Fibroblast of skin of scalp (primary cell): ENCODE measurements at places on chromosomes 16 and 17.

DNA sequence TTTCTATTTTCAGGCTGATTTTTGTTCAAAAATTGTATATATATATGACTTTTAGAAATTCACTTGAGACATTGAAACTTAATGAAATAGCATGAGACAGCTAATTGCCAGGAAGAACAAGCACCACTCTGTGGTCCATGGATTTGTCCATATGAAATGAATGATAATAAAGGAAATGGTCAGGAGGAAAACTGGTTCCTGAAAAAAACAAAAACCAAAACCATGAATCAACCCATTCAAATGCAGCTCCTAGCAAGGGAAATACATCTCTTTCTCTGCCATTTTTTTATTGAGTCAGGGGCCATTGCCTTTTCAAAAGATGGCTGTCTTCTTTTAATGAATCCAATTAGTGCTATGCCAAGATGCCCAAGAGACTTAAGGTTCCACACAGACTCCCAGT is 230.7 kb downstream of the SLC39A11 start:
- DNase-seq: no peak

DNA sequence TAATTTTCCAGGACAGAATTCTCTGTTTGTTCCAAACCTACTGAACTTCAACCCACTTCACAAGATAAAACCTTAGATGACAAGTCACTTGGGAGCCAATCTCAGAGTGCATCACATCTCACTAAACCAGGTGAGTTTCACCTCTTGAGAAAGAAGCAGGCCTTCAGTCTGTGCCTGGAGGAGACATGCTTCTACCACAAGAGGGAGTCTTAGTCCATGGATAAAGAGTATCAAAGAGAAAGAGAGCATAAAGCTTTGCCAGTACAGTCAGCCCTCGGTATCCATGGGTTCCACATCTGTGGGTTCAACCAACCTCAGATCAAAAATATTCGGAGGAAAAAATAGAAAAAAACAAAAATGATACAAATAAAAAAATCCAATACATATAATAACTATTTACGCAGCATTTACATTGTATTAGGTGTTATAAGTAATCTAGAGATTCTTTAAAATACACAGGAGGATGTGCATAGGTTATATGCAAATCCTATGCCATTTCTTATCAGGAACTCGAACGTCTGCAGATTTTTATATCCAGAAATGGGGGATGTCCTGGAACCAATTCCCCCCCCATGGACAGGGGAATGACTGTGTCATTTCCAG is 37.7 kb downstream of the DUSP14 start:
- DNase-seq: peak; percentile 55

- no peak for DNase-seq
These were observed 71.6 kb downstream of the RAI1 start for GRCh38 chr17:17752821-17753321.

- DNase-seq: no peak
These were observed 117.5 kb downstream of the NOG start for GRCh38 chr17:56710986-56711385.

GRCh38 chr16:79602628-79603014 is 2.1 kb upstream of the MAF start:
- no peak for DNase-seq

DNA sequence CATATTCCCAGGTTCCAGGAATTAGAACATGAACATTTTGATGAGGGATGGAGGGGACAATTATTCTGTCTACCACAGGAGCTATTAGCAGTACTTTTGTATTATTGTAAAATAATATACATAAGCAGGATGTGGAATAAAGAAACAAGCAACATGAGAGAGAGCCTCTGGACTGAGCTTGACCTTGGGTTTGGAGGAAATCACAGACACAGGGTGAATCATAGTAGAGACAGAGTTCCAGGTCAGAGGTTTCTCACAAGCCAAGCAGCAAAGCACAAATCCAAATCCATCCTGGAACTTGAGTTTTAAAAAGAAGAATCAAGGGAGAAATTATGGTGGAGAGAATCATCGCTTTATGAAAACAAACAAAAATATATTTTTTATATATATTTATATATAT is 5.1 kb downstream of the KRT31 start:
- no peak for DNase-seq

DNA sequence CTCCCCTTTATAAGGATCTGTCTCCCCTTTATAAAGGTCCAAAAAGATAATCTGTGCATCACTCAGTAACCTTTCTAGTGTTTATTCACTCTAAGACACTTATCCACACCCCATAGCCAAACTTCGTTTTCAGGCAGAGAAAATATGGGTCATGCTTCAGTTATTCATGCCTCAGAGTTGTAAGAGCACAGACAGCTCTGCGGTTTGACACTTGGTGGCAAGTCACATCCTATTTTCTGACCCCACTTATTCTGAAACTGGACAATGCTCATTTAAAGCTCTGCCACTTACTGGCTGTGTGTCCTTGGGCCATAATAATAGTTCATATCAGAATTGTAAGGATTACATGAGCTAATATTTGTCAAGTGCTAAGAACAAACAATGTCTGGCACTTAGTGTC is 2.0 kb upstream of the KRTAP2-1 start:
- DNase-seq: peak; percentile 75
